Central memory CD8-positive, alpha-beta T cell (primary cell): ENCODE measurements at places on chromosomes 5 and 9.
A peak's percentile ranks its signal among the peaks of the same experiment; 100 is the strongest.

GRCh38 chr9:108083160-108083750, 593.7 kb upstream of the KLF4 start:
- H3K27me3 ChIP-seq = no peaks in the 10 kb centered on the region
- no peak overlapping the region for H3K4me3 ChIP-seq
- DNase-seq = no peak
- H3K36me3 ChIP-seq = no peaks in the 10 kb centered on the region
- H3K27ac ChIP-seq = no peak overlapping the region

GRCh38 chr9:132499251-132499650, 83.2 kb upstream of the BARHL1 start:
- H3K27ac ChIP-seq = no peak overlapping the region
- H3K36me3 ChIP-seq = peaks cover 2% of the 10 kb centered on the region
- no peak overlapping the region for H3K4me3 ChIP-seq
- H3K4me1 ChIP-seq = no peaks in the 10 kb centered on the region
- peaks cover 48% of the 10 kb centered on the region for H3K27me3 ChIP-seq
- DNase-seq = no peak

DNA sequence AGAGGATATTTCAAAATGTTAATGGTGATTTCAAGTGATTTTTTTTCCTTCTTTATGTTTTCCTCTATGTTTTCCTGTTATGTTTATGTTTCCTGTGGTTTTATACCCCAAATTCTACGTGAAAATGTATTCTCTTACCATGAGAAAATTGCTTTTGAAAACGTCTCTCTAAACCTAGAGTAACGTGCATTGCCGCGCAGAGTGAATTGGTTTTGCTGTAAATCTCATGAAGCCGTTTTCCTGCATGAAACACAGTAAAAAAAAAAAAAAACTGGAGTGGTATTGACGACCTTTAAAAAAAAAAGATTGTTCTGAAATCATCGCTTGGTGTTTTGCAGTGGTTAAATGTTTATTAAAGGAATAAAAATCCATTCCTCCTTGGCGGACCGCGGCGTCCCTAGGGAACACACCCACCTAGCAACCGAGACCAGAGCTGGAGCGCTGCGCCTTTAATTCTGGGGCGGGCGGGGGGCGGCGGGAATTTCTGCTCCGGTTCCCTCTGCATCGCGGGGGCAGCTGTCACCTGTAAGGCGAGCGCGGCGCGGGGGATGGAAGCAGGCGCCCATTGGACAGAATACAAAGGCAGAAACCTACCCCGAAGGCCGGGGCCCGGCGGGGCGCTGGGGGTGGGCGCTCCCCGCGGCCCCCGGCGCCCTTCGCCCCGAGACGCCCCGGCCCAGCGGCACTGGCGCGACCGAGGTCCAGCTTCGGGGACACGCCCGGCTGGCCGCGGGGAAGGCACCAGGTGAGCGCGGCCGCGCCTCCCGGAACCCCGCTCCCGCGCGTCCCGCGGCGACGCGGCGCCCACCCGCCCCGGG, at the start of gene SOWAHA:
TSS of gene SOWAHA (plus strand) at position 522 of the 818 bp plus-strand sequence. CDS start 320 bp downstream, outside the sequence.
- H3K4me3 ChIP-seq = peak within 1 kb of the TSS; percentile 68
- peaks cover 40% of the 10 kb centered on the region for H3K27me3 ChIP-seq
- peaks cover 3% of the 10 kb centered on the region for H3K36me3 ChIP-seq

DNA sequence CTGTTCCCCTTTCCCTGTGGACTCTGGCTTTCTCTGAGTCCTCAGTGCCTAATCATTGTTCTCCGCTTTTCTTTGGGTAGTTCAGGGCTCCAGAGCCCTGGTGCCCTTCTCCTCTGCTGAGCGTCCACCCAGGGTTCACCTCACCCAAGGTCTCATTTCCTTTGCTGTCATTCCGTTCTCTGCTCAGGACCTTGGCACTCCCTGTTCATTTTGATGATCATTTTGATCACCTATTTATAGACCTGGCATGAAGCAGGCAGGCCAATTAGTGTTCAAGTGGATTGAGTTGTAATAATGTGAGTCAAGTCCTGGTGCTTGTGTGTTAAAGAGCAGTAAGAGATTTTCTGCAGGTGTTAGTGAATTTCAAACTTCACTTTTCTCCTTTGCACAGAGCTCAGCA, 3.6 kb downstream of the TRIO start:
- H3K4me1 ChIP-seq = peaks cover 15% of the 10 kb centered on the region
- H3K27me3 ChIP-seq = peaks cover 27% of the 10 kb centered on the region
- H3K4me3 ChIP-seq = no peak overlapping the region
- H3K27ac ChIP-seq = no peak overlapping the region
- no peak for DNase-seq

DNA sequence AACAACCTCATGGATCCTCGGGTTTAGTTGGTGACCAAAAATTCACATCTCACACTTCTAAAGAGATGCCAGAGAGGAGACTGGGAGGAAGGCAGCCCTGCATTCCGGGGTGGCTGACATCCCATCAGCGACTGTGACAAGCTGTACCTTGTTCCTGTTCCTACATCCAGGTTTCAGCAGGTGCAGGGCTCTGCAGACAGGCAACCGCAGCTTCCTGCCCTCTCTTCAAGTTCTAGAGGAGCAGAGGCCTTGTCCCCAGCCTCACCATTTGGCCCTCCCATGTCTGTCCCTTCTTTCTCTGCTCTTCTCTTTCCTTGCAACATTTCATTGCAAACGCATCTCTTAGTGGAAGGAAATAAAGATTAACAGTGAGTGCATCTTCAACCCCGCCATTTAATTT, 454.6 kb downstream of the IRX1 start:
- DNase-seq = no peak
- no peaks in the 10 kb centered on the region for H3K27me3 ChIP-seq
- no peaks in the 10 kb centered on the region for H3K4me1 ChIP-seq
- no peak overlapping the region for H3K4me3 ChIP-seq
- H3K36me3 ChIP-seq = no peaks in the 10 kb centered on the region

GRCh38 chr5:141504216-141504615, 15.3 kb downstream of the PCDHGC5 start:
- H3K27me3 ChIP-seq = peaks cover 23% of the 10 kb centered on the region
- H3K27ac ChIP-seq = no peak overlapping the region
- no peaks in the 10 kb centered on the region for H3K4me1 ChIP-seq
- H3K4me3 ChIP-seq = no peak overlapping the region

GRCh38 chr5:759111-759751, 25.3 kb downstream of the ZDHHC11B start:
- peak overlapping the region; percentile 92 for H3K27ac ChIP-seq
- peaks cover 14% of the 10 kb centered on the region for H3K36me3 ChIP-seq
- H3K4me1 ChIP-seq = peaks cover 20% of the 10 kb centered on the region

DNA sequence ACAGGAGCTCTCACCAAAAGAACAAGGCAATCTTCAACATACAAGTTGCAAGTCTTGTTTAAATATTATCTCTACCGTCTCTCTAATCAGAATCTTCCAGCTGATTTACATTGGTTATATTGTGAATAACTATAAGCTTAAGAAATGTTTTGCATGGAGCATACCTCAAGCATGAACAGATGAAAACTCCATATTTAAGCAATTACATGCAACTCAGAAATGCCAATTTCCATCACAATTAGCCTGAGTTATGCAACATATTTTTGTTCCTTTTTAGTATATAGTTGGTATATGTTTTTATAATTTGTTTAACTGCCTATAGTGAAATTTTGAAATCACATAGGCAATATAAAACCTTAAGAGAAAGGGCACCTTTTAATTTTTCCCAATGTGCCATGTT, 142.5 kb downstream of the DENND1A start:
- no peak overlapping the region for H3K4me3 ChIP-seq
- H3K36me3 ChIP-seq = peaks cover 3% of the 10 kb centered on the region
- DNase-seq = no peak
- H3K27ac ChIP-seq = no peak overlapping the region

DNA sequence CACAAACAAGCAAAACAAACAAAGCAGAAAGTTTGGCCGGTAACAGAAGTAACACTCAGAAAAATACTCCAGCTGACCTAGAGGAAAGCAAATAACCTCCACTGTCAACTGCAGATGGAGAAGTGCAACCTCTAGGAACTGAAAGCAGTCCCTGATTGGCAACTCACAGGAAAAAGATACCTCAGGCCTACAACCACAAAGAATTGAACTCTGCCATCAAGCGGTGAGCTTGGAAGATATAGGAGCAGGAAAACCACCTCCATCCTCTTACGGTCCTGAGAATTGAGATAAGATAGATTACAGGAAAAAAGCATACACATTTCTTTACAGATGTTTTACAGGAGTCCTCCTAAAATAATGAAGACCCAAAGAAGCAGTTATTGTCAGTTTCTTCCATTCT, 184.5 kb downstream of the PDZD2 start:
- no peak overlapping the region for H3K4me3 ChIP-seq
- H3K27me3 ChIP-seq = peaks cover 22% of the 10 kb centered on the region
- no peak overlapping the region for H3K27ac ChIP-seq
- DNase-seq = no peak
- no peaks in the 10 kb centered on the region for H3K4me1 ChIP-seq
- no peaks in the 10 kb centered on the region for H3K36me3 ChIP-seq

- H3K36me3 ChIP-seq = no peaks in the 10 kb centered on the region
- H3K4me3 ChIP-seq = no peak overlapping the region
- DNase-seq = no peak
- peaks cover 11% of the 10 kb centered on the region for H3K27me3 ChIP-seq
- H3K27ac ChIP-seq = no peak overlapping the region
Measured at GRCh38 chr9:72453797-72454196, 67.6 kb upstream of the TMC1 start.

DNA sequence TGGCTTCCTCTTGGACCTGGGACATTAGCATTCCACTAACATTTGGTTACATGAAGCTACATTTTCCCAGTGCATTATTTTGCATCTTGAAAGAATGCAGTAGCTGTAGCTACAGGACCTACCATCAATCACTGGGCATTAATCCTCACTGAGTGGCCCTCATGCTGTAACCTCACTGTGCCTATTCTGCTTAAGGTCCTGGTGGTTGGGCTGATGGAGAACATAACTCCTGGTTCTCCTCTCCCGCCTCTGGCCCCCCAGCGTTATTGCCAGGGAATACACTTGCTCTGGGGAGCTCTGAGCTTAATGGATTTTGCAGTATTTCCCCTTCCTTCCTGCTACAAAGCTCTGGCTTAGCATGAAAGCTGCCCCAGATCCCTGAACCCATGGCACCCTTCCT, 111.5 kb upstream of the EQTN start:
- H3K4me3 ChIP-seq = no peak overlapping the region
- DNase-seq = no peak
- no peak overlapping the region for H3K27ac ChIP-seq
- peaks cover 20% of the 10 kb centered on the region for H3K27me3 ChIP-seq
- H3K4me1 ChIP-seq = peaks cover 4% of the 10 kb centered on the region

GRCh38 chr9:100939636-100940035, 88.9 kb upstream of the PLPPR1 start:
- no peak overlapping the region for H3K4me3 ChIP-seq
- peaks cover 1% of the 10 kb centered on the region for H3K36me3 ChIP-seq
- no peaks in the 10 kb centered on the region for H3K27me3 ChIP-seq

DNA sequence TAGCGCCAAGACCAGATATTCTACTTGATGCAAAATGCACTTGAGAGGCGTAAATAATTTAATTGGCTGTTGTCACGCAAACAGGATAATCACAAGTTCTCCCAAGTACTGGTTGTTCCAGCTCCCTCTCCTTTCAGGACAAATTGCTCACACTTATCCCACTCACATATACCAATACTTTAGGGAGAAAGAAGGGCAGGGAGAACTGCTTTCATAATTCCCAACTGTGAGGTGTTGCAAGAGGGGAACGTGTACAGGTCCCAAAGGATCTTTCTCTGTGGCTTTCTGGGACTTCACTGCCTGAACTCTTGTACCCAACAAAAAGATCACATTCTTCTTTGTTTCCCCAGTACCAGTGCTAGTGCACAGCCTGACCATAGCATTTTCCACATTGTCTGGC, 21.5 kb upstream of the TGFBI start:
- no peak overlapping the region for H3K27ac ChIP-seq
- H3K36me3 ChIP-seq = no peaks in the 10 kb centered on the region
- no peak for DNase-seq
- H3K4me3 ChIP-seq = no peak overlapping the region

- peaks cover 12% of the 10 kb centered on the region for H3K4me1 ChIP-seq
- H3K27ac ChIP-seq = peak overlapping the region; percentile 47
- no peak for DNase-seq
- no peaks in the 10 kb centered on the region for H3K27me3 ChIP-seq
- H3K36me3 ChIP-seq = peaks cover 31% of the 10 kb centered on the region
- H3K4me3 ChIP-seq = no peak overlapping the region
Measured at GRCh38 chr5:14741801-14742440, 77.4 kb downstream of the OTULIN start.

DNA sequence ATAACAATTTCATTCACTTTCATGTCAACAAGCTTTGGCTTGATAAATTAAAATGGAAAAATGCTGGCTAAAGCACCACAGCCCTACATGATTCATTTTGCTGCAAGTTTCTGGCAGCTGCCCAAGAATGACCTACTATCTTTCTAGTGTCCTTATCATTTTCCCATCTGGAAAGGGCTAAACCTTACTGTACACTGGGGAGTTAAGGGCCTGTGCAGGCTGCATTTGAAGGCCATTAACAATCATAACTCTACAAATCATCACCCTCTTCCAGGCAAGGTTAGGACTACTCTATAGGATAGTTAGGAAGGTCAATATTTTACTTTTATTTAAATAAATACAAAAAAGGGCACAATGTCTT, 579.7 kb upstream of the ZNF608 start:
- H3K4me1 ChIP-seq = no peaks in the 10 kb centered on the region
- H3K4me3 ChIP-seq = no peak overlapping the region
- no peaks in the 10 kb centered on the region for H3K27me3 ChIP-seq
- DNase-seq = no peak
- H3K27ac ChIP-seq = no peak overlapping the region
- peaks cover 2% of the 10 kb centered on the region for H3K36me3 ChIP-seq

DNA sequence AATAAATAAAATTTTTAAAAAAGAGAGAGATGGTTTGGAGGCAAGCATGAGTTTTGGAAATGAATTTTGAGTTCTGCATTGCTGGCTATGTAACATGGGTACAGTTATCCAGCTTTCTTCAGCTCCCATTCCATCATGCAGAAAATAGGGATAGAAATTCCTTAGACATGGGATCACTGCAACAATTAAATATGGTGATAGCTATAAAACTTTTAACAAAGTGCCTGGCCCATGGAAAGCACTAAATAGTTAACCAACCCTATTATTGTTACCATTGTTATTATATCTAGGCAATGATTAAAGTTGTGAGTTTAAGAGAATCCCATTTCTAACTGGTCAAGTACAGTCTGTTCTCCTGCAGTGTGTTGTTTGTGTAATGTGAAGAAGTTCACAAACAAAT, 115.4 kb upstream of the GAS1 start:
- peaks cover 47% of the 10 kb centered on the region for H3K27me3 ChIP-seq
- H3K27ac ChIP-seq = no peak overlapping the region
- H3K4me1 ChIP-seq = no peaks in the 10 kb centered on the region
- DNase-seq = no peak
- H3K4me3 ChIP-seq = no peak overlapping the region
- peaks cover 3% of the 10 kb centered on the region for H3K36me3 ChIP-seq

DNA sequence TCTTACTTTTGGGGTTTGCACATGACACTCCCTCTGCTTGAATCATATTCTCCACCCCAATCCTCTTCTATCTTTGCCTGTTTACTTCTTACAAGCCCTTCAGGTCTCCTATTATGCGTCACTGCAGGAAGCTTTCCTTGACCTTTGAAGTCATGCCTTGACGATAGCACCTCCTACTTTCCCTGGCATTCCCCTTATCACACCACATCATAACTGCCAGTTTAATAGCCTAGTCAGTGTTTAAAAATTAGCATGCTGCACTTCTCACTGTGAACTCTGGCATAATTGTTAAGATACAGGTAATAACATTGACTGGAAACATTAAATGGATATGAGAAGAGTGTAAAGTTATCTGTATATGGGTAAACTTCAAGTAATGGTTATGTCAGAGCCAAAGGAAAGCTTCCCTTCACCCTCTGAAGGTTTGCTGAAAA, 37.1 kb upstream of the CEP120 start:
- no peaks in the 10 kb centered on the region for H3K4me1 ChIP-seq
- H3K36me3 ChIP-seq = no peaks in the 10 kb centered on the region
- no peaks in the 10 kb centered on the region for H3K27me3 ChIP-seq
- DNase-seq = no peak

- H3K4me1 ChIP-seq = no peaks in the 10 kb centered on the region
- no peak overlapping the region for H3K4me3 ChIP-seq
- peaks cover 44% of the 10 kb centered on the region for H3K27me3 ChIP-seq
- H3K36me3 ChIP-seq = no peaks in the 10 kb centered on the region
Measured at GRCh38 chr5:77180167-77181081, 30.1 kb upstream of the PDE8B start.
